ENCODE measurements at places on chromosomes 3 and 15. TPM values are rescaled to one million over a fixed set of nuclear protein-coding genes. Genes with fewer than 3 reads are reported as not detected.
A peak's percentile ranks its signal among the peaks of the same experiment; 100 is the strongest.

DNA sequence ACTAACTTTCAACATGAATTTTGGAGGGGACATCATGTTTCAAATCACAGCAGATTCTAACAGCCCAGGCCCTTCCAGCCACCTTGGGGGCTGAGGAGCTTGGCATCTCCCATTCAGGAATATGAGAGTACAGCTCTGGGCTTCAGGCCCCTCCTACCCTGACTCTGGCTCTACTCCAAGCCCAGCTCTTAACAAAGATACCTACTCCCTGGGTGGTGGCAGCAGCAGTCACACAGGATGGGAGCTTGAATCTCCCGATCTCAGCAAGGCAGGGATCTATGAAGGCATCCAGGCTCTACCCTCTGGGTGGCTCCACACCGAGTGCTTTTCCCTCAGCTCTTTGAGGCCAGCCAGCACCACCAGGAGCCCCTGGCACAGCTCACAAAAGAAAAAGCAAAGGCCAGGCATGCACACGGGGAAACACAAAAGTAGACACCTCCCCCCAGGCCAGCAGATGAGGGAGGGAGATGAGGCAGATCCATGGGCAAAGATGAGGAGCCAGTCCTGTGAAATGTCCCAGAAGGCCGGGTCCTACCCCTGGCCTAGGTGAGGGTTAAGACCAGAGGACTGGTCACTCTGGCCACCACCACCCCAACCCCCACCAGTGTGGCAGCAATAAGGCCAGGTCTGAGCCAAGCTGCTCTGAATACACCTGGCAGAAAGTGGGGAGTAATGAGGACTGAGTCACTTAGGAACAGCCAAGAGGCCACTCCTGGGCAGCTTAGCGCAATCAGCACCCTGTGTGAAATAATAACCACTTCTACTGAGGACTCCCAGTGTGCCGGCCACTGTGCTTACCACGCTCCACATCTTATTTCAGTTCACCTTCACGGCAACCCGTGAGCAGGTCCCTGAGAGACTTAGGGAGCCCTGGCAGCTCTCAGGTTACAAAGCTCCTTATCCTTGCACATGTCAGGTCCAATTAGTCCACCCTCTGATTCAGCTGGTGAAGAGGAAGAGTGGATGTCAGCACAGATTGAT, 24.3 kb downstream of the PLA2G4F start:
- DNase-seq, result no peak

DNA sequence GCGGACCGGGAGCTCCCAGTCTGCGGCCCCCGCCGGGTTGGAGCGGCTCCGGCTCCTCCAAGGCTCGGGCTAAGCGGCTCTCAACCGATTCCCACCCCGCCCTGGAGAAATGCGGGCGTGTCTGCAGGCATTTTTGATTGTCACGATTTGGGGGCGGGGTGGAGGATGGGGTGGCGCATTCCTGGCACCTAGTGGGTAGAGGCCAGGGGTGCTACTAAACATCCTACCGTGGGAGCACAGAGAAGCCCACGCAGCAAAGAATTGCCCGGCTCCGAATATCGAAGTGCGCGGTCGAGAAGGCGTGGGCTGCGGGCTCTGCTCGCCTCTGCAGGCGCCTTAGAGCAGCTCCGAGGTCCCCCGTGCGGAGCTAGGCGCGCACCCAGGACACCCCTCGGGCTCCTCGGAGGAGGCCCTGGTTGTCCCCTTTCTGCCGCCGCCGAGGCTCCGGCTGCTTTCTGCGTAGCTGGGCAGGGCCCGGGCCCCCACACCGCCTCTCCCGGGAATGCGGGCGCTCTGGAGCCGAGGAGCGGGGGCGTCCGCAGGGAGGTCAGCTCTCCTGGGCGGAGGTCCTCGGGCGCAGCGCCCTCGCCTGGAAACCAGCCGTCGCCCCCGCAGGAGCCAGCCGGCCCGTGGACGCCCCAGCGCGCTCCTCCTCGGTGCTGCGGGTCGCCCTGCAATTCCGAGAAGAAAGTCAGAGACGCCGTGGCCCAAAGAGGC, 16.5 kb upstream of the LAMP3 start:
- peak; percentile 70 for DNase-seq

DNA sequence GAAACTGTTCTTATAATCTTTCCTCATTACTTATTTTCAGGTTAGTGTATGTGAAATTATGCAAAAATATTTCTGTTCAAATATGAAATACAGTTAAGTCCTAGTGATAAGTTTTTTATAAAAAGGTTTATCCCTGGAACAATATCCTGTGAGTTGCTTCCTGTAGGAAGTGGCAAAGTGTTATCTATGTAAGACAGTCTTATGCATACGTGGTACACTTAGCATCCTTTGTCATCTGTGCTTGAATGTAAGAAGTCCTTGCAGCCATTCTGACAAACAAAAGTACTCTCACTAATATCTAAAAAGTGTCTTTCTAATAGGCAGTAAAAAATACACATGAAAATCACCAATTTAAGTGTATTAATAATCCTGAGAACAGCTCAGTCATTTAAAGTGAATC, 372.5 kb upstream of the BCHE start:
- no peak for DNase-seq

DNA sequence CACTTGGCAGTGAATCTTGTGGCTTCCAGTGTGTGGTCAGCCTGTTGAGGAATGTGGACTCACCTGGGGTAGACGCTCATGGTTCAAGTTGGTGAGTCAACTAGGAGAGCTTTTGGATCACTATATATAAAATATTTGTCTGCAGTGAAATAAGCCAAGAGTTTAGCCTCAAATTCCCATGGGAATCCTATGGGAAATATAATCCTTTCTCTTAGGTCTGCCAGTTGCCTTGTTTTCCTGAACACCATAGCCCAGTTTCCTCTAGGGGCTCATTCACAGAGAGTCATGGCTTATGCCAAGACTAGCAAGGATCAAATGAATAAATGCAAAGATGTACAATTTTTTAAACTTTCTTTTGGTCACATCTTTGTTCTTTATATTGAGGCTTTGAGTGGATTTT, 100.1 kb upstream of the NPHP3 start:
- DNase-seq, result no peak

DNA sequence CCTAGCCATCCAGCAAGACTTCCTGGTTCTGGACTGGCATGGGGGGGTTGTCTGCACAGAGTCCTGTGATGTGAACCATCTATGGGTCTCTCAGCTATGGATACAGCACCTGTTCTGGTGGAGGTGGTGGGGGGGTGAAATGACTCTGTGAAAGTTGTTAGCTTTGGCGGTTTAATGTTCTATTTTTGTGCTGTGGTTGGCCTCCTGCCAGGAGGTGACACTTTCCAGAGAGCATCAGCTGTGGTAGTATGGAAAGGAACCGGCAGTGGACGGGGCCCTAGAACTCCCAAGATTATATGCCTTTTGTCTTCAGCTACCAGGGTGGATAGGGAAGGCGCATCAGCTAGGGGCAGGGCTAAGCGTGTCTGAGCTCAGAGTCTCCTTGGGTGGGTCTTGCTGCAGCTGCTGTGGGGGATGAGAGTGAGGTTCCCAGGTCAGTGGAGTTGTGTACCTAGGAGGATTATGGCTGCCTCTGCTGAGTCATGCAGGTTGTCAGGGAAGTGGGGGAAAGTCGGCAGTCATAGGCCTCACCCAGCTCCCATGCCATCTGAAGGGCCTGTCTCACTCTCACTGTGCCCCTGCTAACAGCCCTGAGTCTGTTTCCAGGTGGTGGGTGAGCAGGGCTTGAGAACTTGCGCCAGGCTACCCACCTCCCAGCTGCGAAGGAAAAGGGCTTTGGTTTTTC, 7.1 kb upstream of the LARS2 start:
- DNase-seq, result no peak

GRCh38 chr15:49212897-49213296, 42.9 kb downstream of the GALK2 start:
- DNase-seq, result peak; percentile 6

GRCh38 chr3:193879864-193880242, 256.1 kb upstream of the HES1 start:
- no peak for DNase-seq

DNA sequence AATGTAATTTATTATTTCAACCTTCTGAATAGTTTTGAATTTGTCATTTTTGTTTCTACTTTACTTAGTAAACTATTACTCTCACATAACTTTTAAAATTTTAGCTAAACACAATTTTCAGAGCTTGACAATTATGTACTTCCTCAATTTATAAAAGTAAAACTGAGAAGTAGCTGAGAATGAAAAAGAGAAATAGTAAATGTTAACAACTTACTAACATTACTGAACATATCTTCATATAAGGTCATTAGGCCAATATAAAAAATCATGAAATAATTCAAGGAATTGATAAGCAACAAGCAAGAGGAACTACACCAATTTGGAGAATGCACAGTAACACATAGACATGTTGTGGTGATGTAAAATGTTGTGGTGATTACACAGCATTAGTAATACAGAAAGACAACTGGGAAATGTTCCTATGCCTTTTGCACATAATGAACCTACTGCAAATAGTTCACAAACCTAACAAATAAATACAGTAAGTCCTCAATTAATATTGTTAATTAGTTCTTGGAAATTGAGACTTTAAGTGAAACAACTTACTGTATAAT, 137.9 kb downstream of the CBLB start:
- DNase-seq, result no peak

GRCh38 chr3:66483006-66483405, 17.8 kb downstream of the LRIG1 start:
- DNase-seq, result no peak

GRCh38 chr15:70857562-70858285, 3.8 kb upstream of the LARP6 start:
- no peak for DNase-seq

DNA sequence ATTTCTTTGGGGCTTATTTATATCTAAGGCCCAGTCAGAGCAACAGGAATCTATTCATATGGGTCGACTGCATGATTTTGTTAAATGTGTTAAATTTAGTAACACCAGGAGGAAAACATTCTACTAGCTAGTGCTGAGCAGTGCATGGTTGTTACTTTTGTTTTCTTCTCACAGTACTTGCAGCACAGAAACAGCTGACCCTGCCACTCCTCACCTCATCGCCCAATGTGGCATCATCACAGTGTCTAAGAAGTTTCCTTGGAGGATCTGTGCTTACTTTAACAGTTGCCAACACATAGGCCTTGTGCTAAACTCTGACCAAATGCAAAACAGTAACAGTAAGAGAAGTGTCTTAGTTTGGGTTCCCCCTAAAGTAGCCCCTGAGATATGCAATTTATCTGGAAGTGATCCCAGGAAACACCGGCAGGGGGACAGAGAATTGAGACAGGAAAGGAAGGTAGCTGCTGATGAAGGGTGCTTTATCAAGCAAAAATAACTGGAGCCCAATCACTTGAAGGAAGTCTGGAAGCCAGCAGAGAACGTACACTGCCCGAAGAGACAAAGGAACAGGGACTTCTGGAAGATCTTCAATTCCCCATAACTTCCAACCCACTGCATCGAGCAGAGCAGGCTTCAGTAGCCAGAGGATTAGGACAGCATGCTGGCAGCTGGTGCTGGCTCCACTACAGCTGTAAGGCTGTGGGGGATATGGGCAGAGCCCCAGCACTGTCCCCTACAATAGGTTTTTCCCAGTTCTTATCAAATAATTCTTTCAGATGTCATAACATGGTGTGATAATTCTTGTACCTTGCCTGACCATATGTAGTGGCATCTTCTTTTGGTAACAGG, 36.0 kb upstream of the ULK4 start:
- no peak for DNase-seq

A4GNT gene
- total RNA-seq, result not detected

PRICKLE2 gene
- 0.46 TPM for total RNA-seq

C3orf85 gene
- total RNA-seq, result not detected

CNTN3 gene
- total RNA-seq, result not detected

GRK7 gene
- 0.12 TPM for total RNA-seq

MST1R gene
- total RNA-seq, result 39.0 TPM

PTPN23 gene
- 22.3 TPM for total RNA-seq

DNASE1L3 gene
- total RNA-seq, result 0.63 TPM

PLSCR2 gene
- not detected for total RNA-seq

TMEM108 gene
- total RNA-seq, result not detected
